Activated T-helper 1 cell treated with Interleukin-2 at 50 U/mL for 16 hours (primary cell): ENCODE measurements at places on chromosomes 6 and 20.

GRCh38 chr20:63326314-63327230 lies 33.6 kb downstream of the COL20A1 start:
- DNase-seq: no peak

GRCh38 chr20:4740774-4741431 lies 19.2 kb downstream of the PRND start:
- peak; percentile 41 for DNase-seq

- DNase-seq: no peak
Measured at GRCh38 chr6:15246217-15246665, 372 bp downstream of the JARID2 start.

- DNase-seq: no peak
Measured at GRCh38 chr6:14321992-14322772, 204.6 kb downstream of the CD83 start.

DNA sequence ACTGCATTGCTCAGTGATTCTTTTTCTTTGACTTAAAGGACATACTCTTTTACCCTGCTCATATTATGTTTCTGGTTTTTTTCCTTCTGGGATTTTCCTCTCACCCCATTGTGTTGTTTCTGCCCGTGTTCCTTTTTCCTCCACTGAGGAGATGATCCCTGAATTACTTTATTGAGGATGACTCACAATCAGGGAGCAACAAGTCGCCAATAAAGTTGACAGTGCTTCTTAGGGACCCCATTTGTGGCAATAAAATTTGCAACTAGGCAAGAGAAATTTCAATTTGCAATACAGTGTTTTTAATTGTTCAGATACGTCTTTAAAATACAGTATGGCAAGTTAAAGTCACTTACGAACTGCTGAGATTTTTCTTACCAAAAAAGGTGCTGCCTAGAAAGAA lies 217.9 kb downstream of the SOX4 start:
- DNase-seq: no peak
